ENCODE measurements at places on chromosomes 5 and 9.

DNA sequence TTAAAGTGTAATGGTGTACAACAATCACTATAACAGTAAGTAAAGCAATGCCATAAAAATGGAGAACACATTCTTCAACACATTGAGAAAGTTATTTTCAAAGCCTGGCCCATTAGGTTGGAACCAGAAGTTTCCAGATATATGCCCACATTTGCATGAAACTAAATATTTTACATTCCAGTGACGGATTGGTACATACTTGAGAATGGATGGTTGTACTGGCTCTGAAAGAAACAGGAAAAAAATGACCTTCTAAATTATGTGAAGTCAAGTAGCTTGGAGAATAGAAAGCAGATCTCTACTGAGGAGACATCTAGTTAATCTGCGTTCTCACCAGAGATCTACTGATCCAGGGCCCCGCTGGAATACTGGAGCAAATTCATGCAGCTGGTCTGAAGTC lies 1037.0 kb downstream of the NR2F1-AS1 start:
- no peak for DNase-seq

DNA sequence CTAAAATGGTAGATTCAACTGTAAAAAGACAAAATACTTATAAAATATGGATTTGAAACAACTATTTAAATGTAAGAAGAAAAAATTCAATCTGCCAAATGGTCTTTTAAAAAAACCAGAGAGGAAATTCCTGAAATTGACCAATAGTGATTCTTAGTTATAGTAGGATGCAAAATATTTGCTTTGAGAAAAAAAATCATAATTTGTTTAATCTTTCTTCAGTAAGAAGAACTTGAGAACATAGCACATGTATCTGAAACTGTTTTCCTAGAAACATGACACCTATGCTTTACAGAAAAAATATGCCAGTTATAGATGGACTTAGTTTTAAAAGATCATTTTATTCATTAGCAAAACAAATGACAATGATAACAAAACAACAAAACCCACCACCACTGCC lies 186.9 kb upstream of the CD180 start:
- DNase-seq = no peak

DNA sequence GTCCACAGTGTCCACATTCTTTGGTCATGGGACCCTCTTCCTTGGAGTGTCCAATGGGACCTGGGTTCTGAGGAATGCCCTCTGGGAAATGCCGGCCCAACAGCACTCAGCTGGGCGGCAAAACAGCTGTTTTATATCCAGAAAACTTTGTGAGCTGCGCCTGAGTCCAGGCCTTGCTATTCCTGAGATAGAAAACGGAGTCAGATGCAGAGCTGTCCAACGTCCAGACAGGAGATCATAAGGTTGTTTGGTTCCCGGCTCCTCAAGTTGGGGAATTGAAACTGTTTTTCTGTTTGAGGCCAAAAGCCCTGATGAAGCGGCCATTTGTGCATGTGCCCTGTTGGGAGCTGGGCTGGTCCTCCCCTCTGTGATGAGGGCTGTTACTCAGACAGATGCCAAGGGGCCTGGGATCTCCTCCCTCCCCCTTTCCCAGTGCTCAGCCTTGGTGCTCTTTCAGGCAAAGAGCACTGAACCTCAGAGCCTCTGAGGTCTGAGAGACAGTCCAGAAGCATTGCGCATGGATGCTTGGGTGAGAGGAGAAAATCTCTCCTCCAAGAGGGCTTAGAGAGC lies 66.6 kb upstream of the GARNL3 start:
- DNase-seq = no peak

DNA sequence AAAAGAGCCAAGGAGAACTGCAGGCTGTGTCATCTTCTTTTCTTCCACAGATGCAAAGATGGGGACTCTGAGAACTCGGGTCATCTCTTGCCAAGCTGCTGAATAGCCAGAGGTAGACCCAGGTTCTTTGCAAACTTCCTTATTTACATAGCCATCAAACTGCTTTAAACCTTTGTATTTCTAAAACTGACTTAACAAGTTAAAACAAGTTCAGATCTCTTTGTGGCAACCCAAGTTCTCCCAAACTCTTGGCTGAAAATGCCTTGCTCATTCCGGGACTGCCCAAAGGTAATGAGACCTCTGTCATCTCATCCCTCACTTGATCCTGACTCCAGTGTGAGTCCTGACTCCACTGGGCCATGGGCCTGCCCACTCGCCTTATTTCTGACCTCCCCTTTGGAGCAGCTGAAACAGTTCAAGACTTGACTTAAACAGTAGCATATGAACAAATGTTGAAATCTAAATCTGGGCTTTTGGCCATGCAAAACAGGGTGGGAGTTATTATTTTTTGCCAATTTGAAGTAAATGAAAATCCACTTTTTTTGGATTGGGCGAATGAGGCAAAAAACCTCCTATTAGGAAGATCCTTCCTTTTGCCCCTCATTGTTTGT lies 50.6 kb downstream of the FBXL7 start:
- DNase-seq = no peak

DNA sequence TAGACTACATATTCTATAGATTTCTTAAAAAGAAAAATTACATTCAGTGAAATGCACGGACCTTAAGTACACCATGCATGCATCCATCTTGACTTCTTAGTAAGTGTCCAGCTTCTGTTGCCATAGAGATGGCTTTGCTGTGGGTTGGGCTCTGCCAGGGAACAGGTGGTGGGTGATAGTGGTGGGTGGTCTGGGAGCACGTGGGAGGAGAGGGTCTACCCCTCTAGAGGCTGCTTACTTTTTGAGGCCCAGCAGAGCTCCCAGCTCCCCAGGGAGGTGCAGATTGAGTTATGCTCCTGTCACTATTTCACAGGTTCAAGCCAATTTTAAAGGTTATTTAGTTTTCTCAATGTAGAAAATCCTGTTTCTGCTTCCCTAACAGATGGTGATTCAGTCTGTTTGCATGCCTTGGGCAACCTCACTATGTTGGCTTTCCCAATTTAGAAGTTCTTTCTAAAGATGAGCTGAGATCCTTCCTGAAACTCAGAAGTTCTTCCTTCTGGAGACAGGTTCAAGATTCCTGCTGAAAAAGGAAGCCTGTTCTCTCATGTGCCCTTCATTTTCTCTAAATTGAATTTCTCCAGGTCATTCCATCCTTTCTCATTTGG lies 107.4 kb upstream of the LHFPL2 start:
- no peak for DNase-seq

DNA sequence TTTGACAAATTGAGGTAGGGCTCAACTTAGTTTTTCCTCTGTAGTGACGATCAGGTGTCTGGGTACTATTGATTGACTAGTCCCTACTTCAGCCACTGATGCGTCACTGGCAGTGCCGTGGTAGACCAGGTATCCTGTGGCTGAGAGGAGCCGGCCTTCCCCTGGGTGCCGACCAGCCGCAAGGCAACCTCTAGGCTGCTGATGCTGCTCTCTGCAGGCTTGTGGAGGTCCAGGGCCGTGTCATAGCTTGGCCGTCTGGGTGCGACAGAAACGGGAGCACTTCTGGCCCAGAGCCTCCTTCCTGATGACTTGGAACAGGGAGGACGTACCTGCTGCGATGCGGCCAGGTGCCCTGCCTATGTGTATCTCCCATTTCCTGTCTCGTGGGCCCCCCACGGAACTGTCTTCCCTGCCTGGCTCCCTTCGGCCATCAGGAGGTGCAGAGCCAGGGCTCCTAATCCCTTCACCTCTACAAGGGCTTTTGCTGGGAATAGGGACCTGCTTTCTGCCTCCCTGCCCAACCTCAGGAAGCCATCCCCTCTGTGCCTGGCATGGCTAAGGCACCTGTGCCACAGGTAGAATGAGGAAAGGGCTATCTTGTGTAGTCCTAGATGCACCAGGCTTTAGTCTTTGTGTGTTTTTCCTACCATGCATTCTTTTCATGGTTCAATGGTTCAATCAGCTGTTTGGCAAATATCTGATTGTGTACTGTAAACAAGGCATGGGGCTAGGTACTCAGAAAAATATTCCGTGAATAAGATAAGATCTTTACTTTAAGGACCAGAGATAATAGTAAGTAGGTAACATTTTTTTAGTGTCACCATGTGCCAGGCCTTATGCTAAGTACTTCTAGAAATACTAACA lies 44.6 kb downstream of the MVB12B start:
- DNase-seq = no peak

GRCh38 chr9:130630506-130631330 lies 33.7 kb upstream of the PRDM12 start:
- no peak for DNase-seq

DNA sequence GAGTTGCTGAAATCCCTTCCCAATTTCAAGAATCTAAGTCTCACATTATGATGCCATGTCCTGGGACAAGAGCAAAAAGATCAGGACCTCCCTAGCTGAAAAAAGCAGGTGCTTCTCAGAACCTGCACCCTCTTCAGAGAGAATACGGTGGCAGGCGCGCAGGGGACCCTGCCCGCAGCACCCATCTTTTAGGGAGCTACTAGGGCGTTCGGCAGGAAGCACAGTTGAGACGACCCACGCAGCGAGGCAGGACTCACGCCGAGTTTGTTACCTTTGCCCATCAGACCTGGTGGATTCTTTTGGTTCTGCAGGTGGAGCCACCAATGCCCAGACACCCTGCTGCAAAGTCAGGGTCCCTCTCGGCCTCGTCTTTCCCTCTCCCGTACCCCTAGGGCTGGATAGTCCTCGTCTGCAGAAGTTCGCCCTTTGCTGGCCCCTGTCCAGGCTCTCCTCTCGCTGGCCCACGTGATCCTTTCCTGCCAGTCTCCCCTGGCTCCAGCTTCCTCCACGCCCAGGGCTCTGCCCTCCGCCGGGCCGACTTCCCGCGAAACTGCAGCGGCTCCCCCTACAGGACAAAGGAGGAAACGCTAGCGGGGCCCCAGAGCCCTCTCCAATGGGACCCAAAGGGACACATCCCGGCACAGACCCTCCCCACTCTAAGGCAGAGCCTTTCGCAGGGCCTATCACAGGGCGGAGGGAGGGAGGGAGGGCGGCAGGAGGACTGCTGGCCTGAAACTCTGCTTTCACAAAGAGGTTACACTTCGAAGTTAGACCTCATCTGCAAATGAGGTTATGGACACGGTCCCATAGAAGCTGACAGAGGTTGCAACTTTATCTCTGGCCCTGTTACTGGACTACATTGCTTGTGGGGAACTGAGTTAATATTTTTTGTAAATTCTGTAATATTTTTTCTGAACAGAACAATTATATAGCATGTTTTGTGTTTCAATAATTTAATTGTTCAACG lies 28.8 kb downstream of the TMEM174 start:
- no peak for DNase-seq

GRCh38 chr5:155729684-155730059 lies 597.3 kb upstream of the SGCD start:
- no peak for DNase-seq

DNA sequence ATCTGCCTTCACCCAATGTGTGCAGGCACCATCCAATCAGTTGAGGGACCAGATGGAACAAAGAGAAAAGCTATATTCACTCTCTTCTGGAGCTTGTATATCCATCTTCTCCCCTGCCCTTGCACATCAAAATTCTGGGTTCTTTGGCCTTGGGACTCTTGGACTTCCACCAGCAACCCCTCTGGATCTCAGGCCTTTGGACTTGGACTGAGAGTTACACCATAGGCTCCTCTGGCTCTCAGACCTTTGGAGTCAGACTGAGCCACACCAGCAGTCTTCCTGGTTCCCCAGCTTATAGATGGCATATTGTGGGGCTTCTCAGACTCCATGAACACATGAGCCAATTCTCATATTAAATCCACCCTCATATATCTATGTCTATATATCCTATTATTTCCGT lies 73.1 kb downstream of the TSSK1B start:
- no peak for DNase-seq

GRCh38 chr5:73587923-73588322 lies 22.4 kb downstream of the UTP15 start:
- DNase-seq = no peak

Measured in coronary artery (tissue), 2 donors.